Small intestine (tissue), 16 donors: ENCODE measurements at places on chromosomes 13 and 19.

DNA sequence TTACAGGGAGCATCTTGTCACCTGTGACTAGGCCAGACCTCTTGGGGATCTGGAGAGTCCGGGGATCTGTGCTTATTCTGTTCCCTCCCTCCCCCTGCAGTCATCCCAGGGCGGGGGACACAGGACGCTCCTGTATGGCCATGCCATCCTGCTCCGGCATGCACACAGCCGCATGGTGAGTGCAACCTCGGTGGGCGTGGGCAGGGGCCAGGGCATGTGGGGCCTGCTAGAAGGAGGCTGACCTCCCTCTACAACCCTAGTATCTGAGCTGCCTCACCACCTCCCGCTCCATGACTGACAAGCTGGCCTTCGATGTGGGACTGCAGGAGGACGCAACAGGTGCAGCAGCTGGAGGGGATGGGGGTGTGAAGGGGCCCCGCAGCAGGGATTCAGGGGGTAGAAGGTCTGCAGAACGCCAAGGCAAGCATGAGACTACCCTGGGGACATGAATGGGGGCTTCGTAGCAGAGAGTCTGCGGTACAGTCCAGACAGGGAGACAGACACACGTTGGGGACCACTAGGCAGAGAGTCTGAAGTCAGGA, 10.0 kb downstream of the RYR1 start:
- DNase-seq: no peak

GRCh38 chr19:43519436-43520088, 7.4 kb downstream of the ETHE1 start:
- DNase-seq: peak; percentile 90

- peak; percentile 67 for DNase-seq
Measured at GRCh38 chr19:3224346-3225168, at the start of gene CELF5. Gene CELF5, plus strand, starts transcription at chr19:3224661. Its CDS starts 79 bp downstream, at chr19:3224740.

DNA sequence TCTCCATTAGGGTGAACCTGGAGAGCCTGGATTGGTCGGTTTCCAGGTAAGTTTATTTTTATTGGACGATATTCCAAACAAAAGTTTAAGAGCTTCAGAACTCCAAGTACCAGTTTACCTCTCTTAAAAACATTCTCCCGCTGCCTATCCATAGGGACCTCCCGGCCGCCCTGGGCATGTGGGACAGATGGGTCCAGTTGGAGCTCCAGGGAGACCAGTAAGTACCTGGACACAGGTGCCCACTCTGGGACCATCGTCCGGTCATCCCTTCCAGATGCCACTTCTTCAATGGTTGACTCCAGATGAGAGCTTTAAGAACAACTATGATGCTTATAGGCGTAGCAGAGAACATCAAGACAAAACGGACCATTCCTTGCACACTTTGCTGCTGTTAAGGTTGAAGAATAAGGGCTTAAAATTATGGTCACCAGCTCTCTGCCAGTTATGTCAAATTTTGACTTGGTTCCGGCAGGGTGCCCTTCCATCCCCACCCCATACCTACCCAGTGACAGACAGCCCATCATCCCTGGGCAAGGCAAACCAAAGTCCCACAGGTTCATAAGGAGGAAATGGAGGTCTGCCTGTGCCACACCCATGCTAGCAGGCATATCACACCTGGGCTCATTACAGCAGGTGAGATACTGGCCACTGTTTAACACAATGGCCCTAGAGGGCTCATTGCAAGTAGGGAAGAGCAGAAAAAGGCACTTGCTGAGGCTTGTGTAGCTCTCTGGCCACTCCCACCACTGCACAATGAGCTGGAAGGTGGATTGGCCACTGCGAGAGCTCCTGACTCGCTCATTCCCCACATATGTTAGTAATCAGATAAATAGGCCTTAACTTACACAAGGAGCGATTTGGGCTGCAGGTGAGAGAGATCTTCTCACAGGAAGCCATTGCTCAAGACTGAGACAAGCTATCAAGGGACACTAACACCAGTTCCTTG, 123.6 kb downstream of the COL4A2 start:
- DNase-seq: peak; percentile 12

- DNase-seq: no peak
Measured at GRCh38 chr13:35016362-35017112, 74.5 kb downstream of the NBEA start.
